ENCODE measurements at places on chromosomes 2 and 18.

DNA sequence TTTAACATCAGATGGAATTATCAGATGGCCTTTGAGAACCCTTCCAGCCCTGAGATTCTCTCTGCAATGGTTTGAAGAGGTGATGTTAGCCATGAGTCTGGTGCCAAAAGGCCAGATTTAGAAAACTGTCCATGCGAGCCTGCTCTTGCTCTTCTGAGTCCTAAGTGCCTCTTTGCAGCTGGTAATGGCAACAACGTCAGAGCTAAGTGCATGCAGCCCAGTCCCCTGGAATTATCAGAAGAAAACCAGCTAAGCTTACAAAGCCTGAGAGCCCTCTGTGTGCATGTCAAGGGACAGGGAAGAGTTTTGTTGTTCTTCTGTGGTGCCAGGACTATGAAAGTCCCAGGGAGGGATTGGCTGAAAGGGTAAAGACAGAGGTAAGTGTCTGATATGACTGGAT lies 89.8 kb downstream of the LOXHD1 start:
- no peak for DNase-seq

DNA sequence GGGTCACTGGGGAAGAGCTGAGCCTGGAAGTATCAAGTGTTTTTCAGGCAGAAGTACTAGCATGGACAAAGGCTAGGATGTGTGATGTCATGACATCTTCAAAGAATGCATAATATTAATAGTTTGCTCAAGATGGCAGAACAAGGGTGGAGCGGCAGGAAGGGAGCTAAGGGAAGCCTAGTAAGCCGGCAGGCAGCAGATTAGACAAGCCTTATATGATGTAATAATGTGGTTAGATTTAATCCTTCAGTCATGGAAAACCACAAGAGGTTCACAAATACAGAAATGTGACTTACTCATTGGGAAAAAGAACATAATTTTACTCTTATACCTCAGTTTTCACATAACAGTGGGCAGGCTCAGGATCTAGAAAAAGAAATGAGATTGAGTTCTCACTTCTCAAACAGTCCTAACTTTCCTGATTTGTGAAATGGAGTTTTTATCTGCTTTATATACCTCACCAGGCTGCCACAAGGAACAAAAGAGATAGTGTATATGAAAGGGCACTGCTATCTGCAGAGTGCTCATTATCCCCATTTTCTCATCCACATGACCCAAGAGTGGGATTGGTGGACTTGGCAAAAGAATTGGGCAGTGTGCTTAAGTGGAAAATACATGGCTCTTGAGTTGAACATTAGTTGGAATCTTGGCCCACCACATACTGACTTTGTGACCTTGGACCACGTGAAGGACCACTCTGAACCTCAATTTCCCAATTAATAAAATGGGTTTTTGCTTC lies 89.1 kb upstream of the LHCGR start:
- DNase-seq, result no peak

- DNase-seq, result no peak
Measured at GRCh38 chr2:239252393-239252792, 148.4 kb downstream of the HDAC4 start.

GRCh38 chr2:46114996-46115395 lies 182.2 kb upstream of the EPAS1 start:
- no peak for DNase-seq

GRCh38 chr2:38850045-38850444 lies 25.7 kb downstream of the DHX57 start:
- DNase-seq, result no peak

Data from AG08395 (cell line).